ENCODE measurements at places on chromosomes 16 and 17.
A peak's percentile ranks its signal among the peaks of the same experiment; 100 is the strongest.

DNA sequence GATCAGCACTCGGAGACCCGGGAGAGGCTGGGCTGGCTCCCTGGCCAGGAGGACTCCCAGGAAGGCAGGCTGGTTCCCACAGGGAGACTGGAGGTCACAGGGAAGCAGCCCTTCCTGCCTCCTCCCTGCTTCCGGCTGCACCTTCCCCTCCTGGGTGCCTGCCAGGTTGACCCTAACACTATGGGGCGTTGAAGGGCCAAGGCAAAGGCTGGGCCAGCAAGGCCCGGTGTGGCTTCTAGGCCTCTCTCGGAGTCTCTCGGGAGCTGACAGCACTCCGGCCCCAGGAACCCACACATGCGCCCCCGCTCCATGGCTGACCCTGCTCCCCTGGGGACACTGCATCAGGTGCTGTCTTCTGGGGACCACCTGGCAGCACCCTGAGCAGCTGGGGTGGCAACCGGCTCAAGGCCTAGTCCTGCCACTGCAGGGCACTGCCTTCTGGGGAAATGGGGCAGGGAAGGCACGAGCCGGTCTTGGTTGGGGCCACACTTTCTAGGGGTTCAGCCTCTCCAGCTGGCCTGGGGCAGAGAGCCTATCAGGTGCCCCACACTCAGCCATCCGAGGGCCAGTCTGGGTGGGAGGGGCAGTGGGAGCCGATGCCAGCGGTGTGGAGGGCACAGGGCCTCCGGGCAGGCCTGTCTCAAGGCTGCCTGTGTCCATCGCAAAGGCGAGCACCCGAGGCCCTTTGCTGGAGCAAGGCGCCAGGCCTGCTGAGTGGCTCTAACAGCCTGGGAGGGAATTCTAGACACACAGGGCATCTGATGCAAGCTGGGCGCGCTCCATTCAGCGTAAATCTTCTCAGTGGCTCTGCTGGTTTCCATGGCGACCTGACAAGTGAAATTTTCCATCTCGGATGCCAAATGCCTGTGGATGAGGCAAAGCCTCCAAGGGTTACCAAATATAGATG is 5.6 kb upstream of the MTSS2 start:
- peak; percentile 78 for DNase-seq

DNA sequence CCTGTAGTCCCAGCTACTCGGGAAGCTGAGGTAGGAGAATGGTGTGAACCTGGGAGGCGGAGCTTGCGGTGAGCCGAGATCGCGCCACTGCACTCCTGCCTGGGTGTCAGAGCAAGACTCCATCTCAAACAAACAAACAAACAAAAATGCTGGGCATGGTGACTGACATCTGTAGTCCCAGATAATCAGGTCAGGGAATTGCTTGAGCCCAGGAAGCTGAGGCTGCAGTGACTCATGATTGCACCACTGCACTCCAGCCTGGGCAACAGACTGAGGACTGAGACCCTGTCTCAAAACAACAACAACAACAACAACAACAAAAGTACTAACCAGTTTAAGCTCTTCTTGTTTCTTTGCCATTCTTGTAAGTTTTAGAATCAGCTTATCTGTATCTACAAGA is 383.0 kb upstream of the PMFBP1 start:
- DNase-seq = no peak

DNA sequence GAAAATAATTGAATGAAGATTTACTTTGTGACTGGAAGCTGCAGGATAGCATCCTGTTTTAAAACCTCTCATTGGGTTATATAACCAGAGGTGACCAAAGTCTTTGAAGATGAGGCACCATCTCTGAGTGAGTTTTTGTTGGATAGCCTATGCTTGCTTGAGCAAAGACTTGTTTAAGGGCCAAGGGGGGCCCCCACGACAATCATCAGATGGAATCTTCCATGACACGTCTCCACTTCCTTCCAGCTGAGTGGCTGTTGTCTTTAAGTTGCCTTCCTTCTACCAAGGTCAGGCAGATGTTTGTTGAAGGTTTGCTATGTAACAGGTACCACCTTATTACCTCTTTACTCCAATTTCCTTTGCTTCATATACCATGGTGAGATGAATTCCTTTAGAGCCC is 188.8 kb downstream of the PRKCA start:
- DNase-seq = no peak

- DNase-seq = no peak
Observed at GRCh38 chr16:22687031-22687530, 126.9 kb upstream of the HS3ST2 start.

DNA sequence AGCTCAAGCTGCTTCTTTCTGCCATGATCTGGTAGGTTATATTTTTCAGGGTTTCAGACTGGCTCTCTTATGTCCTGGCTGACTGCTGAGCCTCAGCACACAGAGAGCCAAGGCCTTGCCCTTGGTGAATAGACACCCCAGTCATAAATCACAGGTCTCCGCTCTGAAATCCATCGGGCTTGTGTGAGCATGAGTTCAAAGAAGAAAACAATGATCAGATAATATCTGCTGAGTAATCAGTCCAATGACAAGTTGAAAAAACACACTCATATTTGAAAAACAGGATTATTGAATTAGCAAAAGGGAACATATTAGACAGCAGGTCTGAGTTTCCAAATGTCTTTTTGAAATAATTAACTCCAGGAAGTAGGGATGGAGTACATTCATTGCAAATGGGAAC is 51.1 kb upstream of the NDRG4 start:
- DNase-seq = no peak

- no peak for DNase-seq
Observed at GRCh38 chr17:39933912-39934311, 6.4 kb downstream of the LRRC3C start.

GRCh38 chr17:43546319-43547188 is at the start of gene ETV4:
ETV4 (minus strand) TSS chr17:43546340; CDS start chr17:43545617, 723 bp downstream.
- DNase-seq = peak; percentile 85

GRCh38 chr17:58755577-58756245 is at the start of gene PPM1E:
PPM1E (plus strand) TSS chr17:58755854.
- peak; percentile 98 for DNase-seq

- DNase-seq = no peak
Observed at GRCh38 chr17:48735062-48735351, 6.5 kb upstream of the HOXB13 start.

DNA sequence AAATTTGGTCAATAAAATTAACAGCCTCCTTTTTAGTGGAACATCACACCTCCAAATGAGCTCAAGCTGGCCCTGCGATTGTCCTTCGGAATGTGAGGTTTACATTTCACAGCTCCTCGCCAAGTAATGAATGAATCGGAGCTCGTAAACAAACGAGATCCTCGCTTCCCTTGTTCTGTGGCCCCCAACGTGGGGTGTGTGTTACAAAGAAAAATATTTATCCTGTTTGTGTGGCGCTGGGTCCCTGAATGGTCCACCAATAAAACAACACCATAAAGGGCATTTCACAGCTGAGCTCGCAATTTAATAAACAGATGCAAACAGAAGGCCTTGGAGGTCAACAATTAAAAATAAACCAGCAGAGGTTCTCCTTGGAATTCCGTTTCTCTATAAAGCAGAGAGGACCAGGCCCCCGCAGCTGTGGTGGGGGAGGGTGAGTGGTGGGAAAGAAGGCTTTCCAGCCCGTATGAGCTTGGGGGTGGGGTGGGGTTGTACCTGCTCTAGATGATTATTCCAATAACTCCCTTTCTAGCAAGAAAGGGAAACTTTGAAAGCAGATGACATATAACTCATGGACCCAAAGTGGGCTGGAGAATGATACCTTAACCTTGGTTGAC is 393.9 kb upstream of the SALL1 start:
- DNase-seq = no peak

DNA sequence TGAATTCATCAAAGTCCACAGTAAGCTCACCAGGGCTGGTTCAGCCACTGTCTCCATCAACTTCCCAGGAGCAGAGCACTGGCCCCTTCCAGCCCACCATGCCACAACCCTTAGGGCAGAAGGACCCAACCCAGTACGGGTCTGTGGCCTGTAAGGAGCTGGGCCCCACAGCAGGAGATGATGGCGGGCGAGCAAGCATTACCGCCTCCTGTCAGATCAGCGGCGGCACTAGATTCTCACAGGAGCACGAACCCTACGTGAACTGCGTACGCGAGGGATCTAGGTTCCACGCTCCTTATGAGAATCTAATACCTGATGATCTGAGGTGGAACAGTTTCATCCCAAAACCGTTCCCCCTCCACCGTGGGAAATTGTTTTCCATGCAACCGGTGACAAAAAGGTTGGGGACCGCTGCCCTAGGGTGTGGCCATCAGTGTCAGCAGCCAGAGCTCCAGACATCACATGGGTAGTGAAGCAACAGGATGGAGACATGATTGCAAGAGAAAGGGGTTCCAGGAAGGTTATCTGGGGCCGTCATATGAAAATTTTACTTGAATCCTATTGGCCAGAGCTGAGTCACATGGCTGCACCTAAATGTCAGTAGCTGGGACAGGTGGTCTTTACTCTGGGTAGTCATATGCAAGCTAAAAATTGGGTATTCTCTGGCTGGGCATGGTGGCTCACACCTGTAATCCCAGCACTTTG is 12.4 kb upstream of the SLC25A19 start:
- DNase-seq = no peak

GRCh38 chr17:42809250-42809649 is 10.6 kb downstream of the CNTD1 start:
- no peak for DNase-seq

DNA sequence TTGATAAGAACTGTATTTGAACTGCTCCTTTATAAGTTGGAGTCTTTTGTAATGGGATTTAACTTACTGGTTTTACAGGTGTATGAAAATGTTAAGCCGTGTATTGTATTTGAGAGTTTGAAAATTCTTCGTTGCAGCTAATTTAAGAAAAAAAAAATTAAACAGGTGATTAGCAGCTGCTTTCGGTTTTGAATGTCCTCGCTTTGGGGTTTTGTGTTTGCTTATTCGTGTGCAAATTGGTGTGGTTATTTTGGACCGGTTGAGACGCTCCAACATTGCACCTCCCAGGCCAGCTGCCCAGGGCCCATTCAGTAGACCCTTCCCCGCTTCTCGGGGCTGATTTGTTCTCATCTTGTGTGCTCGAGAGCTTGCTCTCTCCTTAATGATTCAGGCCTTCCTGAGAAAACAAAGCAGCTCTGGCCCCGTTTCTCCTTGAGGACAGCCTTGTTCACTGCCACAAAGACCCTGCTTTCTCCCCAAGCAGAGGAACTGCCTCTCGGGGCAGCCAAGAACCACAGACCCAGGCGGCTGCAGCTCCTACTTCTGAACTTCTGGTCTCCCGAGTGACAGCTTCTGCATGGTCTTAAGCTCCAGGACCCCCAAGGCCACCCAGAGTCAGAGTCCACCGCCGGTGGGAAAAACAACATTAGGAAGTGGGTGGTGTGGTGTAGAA is 100.5 kb downstream of the MSI2 start:
- DNase-seq = no peak
